NCI-H1417 treated with DMSO at 0.1 percent for 48 hours (cell line): ENCODE measurements at places on chromosomes 11 and 22.

GRCh38 chr11:77083566-77084245 is 16.9 kb downstream of the CAPN5 start:
- DNase-seq = no peak

DNA sequence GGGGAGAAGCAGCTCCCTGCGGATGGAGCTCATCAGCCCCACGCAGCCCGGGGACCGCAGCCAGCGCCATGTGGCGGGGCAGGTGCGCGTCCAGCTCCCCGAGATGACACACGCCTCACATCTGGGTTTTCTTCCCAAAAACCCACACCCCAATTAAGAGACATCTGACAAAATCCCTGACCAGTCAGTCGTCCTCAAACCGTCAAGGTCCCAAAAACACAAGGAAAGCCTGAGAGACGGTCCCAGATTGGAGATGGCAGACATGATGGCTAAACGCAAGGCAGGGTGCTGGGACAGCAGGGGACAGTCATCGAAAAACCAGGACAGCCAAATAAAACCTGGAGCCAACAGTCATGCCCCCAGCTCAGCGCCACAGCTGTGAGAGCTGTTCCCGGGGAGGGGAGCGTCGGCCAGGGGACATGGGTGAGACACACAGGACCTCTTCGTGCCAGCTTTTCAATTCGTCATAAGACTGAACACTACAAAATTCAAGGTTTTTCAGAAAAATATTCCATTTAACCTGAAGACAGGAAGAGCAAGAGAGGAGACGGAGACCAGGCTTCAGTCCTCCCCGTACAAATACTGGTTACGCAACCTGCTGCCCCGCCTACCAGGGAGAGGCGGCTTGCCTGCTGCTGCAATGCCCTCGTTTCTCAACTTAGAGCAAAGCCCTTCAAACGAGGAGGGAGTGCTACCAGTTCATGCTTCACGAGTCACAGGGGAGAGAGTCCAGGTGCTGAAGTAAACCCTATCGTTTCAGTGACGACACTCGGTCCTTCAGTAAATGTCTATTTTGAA is 10.5 kb downstream of the TOLLIP start:
- DNase-seq = no peak

GRCh38 chr11:49995565-49995964 is 13.2 kb upstream of the OR4C12 start:
- peak; percentile 17 for DNase-seq

- no peak for DNase-seq
These were observed 5.1 kb upstream of the ARFGAP3 start for GRCh38 chr22:42862045-42862734.

DNA sequence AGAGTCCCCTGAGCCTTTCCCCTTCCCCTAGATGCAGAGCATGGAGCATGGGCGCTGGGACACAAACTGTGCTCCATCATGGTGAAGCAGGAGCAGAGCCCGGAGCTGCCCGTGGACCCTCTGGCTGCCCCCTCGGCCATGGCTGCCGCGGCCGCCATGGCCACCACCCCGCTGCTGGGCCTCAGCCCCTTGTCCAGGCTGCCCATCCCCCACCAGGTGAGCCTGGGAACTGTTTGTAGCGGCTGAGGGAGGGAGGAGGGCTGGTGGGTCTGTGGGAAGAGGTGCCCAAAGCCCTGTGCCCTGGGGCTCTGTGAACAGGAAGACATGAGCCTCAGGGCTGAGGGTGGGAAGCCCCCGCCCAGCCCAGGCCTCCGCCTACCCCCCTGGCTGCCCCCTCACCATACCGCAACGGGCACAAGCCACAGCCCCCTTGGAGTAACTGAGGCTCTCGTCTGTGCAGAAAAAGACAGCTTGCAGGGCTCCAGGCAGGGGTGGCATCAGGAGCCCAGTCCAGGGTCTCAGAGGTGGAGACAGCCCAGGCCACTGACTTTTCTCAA is 30.4 kb downstream of the CREB3L1 start:
- DNase-seq = no peak

- no peak for DNase-seq
These were observed 758 bp downstream of the PDXP start for GRCh38 chr22:37659066-37659896.

DNA sequence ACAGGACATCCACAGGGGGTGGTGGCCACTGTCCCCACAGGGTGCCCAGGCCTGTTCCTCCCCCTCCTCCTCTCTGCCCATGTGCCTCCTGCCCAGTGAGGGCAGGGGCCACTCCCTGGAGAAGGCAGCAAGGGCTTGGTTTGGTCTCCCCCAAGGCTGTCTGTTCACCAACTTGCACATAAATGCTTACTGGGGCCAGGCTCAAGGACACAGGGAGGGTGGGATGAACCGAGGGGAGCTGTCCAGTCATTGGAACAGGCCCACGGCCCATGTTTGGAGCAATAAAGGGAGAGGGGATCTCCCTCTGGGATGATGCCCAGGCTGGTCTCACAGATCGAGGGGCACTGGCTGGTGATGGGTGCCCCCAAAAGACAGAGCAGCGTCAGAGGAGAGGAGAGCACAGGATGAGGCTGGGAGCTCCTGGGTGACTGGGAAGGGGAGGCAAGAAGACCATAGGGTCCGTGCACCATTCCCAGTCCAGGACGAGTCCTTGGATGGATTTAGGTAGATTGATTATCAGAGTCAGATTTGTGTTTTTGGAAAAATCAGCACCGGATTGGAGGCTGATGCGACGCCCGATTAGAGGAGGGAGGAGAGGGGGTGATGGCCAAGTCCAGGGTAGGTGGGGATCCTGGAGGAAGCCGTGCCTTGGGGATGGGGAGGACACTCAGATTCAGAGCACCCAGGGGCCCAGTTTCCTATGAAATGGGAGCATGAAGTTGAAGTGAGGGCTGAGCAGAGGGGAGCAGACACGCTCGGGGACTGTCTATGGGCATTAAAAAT is 1.1 kb downstream of the IGLL5 start:
- no peak for DNase-seq

DNA sequence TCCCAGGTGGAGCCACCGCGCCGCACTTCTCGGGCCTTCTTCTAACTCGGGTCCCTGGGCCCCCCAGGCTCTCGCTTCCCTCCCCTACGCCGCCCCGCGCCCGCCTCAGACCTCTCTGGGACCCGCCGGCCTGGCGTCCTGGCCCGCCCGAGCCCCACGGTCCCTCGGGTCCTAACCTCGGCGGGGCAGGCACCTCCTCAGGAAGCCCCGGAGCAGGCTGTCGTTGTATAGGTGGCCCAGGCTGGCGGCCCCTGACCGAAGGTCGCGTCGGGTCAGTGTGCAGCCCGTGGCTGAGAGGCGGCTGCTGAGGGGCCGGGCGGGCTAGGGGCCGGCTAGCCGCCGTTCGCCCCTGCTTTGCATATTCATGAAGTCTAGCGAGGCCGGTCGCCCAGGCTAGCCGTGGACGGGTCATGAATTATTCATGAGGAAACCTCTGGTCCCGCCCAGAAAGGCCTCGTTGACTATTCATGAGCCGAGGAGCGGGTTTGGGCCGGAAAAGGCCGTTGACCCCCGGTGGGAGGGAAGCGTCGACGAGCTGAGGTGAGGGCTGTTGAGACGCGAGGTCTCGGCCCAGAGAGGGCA is at the start of gene HORMAD2:
HORMAD2 (plus strand) TSS at position 513 of the 582 bp plus-strand sequence. CDS start 13,489 bp downstream, outside the sequence.
- DNase-seq = no peak

DNA sequence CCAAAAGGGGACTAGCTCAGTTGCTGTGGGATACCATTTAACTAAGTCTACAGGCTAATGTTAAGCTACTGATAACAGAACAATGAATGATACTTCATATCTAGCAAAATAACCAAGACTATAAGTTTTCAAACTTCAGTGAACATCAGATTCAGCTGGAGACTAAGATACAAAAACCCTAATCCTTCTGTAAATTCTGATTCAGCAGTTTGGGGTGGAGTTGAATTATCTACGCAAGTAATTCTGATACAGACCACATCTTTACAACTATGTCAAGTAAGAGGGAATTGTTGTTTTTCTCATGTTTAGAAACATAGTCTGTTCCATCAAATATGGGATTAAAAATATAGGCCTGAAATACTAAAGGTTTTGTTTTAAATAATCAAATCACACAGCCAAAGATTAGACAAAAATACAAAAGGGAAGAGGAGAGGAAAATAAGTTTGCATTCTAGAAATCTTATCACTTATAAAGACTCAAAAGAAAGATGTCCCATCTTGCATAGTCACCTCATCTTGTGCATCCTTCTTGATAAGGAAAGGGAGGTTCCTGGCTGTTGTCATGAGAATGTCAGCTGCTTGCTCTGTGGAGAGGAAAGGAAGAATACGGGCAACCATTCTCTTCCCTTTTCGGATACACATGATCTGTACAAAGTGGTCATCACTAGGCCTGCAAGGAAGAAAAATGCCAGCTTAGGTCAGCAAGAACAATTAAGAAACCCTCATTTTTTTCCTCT is 21.4 kb downstream of the PATL1 start:
- no peak for DNase-seq

DNA sequence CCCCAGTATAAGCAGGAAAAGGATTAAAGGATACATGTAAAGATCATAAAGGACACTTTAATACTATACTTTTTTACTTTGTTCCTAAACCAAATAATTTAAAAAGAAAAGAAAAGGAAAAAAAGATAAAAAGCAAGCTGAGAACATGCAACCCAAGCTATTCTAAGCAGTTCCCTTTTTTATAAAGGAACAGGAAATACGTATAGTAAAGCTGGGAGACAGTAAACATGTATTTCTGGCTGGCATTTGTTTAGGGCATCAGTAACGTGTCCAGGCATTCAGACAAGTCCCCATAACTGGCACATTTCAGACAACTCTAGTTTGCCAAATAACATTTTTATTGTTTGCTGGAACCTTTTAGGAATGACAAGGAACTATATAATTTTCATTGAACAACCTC is 24.9 kb downstream of the BCO2 start:
- no peak for DNase-seq

DNA sequence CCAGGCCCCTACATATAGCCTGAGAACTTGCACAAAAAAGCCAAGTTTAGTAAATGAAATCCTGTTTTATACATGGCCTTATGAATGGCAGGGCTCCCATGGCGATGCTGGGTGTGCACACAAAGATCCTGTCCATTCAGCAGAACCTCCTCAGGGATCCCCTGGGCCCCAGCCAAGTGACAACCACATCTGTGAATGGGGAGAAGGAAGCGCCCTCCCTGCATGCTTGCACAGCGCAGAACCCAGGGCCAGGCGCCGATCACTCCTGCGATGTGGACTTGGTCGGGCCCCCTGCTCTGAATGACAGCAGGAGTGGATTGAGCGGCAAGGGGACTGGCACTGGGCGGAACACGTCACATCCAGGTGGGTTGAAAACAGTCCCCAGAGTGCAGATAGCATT is 4.5 kb upstream of the CDC42EP2 start:
- DNase-seq = no peak

GRCh38 chr11:9717040-9717357 is 53.1 kb downstream of the SWAP70 start:
- DNase-seq = no peak
